CD4-positive, alpha-beta T cell treated with Interleukin-2 at 100 ng/mL for 4 hours (primary cell): ENCODE measurements at places on chromosomes 4 and X.

GRCh38 chrX:47540754-47541538 lies 20.1 kb upstream of the ARAF start:
- no peak for DNase-seq

GRCh38 chr4:73843369-73843768 lies 6.9 kb downstream of the CXCL6 start:
- no peak for DNase-seq

DNA sequence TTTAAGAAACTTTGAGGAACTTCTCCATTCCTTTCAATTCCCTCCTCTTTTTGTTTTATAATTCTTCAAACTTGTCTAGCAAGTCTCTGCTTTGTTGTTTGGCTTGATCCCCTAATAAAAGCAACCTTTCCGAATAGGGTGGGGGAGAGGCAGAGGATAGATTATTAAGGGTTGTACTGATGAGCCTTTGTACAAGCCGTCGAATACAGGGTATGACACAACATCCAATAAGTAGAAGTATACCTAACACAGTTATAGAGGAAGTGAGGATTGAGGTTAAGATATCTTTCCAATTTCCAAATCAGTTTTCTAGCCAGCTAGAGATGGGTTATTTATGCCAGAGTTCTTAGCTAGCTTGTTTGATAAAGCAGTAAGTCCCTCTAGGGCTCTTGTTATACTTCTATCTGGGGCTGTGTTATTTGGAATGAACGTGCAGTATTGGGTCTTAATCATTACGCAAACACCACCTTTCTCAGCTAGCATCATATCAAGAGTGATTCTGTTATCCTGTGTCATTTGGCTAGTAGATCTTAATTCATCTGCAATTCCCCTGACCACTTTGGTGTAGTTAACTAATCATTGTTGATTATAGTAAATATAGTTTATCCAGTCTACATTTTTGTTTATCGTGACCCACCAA lies 18.5 kb downstream of the METAP1 start:
- DNase-seq, result no peak

GRCh38 chr4:43341741-43342140 lies 449.2 kb downstream of the GRXCR1 start:
- DNase-seq, result no peak

DNA sequence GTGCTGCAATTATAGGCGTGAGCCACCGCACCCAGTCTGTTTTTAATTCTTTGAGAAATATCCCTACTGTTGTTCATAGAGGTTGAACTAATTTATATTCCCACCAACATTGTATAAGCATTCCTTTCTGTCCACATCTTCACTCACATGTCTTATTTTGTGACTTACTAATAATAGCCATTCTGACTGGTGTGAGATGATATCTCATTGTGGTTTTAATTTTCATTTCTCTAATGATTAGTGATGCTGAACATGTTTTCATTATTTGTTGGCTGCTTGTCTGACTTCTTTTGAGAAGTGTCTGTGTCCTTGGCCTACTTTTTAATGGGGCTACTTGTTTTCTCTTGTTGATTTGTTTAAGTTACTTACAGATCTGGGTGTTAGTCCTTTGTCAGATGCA lies 310.9 kb upstream of the MAOA start:
- DNase-seq, result no peak

DNA sequence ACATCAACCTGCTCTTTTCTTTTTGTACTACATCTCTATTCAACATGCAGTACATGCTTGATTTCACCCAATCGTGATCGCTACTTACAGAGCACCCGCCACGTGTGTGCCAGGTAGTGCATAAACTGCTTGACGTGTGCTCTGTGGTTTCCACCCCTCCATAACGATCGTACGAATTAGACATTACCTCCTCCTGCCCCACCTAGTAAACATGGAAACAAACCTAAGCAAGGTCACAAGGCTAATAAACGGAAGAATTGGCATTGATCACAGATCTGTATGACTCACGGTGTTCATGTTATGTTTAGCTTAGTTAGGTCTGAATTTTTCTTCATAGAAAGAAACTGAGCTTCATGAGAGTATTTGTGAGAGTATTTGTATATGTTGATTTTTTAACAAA lies 64.1 kb downstream of the STX18 start:
- DNase-seq, result no peak

DNA sequence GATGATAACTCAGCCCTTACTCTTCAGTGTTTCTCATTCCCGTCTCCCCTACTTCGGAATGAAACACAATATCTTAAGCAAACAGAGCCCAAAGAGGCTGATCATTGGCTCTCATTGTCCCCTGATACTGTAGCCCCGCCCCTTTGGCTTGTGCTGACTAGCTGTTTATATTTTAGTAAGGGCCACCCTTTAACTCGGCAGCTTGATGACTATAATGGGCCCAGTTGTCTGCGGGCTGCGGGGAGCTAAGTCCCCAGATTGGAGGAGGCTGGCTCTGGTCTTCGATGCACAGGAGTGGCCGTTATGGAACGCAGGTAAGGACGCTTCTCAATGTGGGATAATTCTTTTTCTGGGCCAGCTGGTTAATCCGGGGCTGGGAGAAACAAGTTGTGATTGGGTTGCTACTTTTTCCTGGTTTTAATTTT lies at the start of gene TRIM2:
TRIM2 (plus strand) TSS at position 197 of the 425 bp plus-strand sequence; CDS start at position 285, 88 bp downstream.
- DNase-seq, result no peak
